ENCODE measurements at places on chromosomes 5 and 9. TPM values are rescaled to one million over a fixed set of nuclear protein-coding genes. Genes with fewer than 3 reads are reported as not detected.

ALG2 gene
- total RNA-seq: 30.1 TPM

LHX3 gene
- total RNA-seq: not detected

GRCh38 chr5:2836133-2836532 is 84.7 kb upstream of the IRX2 start:
- H3K27ac ChIP-seq: no peak overlapping the region
- no peaks in the 10 kb centered on the region for H3K4me1 ChIP-seq
- H3K27me3 ChIP-seq: no peaks in the 10 kb centered on the region

FAM169A gene
- 8.6 TPM for total RNA-seq

DNA sequence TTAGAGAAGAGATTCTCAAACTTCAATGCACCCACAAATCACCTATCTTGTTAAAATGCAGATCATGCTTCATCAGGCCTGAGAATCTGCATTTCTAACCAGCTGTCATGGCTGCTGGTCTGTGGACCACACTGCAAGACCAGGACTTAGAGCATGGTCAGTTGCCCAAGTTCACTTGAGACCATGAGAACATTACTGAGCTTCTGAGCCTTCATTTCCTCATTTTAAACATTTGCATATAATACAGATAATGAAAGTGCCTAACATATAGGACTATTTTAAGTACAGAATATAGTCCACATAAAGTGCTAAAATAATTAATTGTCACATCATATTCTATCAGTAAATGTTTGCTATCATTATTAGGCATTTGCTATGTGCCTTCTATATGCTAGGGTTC is 260.8 kb upstream of the TNC start:
- no peak for DNase-seq
- no peaks in the 10 kb centered on the region for H3K36me3 ChIP-seq
- H3K4me1 ChIP-seq: no peaks in the 10 kb centered on the region
- no peak overlapping the region for H3K4me3 ChIP-seq
- H3K27me3 ChIP-seq: no peaks in the 10 kb centered on the region

DNA sequence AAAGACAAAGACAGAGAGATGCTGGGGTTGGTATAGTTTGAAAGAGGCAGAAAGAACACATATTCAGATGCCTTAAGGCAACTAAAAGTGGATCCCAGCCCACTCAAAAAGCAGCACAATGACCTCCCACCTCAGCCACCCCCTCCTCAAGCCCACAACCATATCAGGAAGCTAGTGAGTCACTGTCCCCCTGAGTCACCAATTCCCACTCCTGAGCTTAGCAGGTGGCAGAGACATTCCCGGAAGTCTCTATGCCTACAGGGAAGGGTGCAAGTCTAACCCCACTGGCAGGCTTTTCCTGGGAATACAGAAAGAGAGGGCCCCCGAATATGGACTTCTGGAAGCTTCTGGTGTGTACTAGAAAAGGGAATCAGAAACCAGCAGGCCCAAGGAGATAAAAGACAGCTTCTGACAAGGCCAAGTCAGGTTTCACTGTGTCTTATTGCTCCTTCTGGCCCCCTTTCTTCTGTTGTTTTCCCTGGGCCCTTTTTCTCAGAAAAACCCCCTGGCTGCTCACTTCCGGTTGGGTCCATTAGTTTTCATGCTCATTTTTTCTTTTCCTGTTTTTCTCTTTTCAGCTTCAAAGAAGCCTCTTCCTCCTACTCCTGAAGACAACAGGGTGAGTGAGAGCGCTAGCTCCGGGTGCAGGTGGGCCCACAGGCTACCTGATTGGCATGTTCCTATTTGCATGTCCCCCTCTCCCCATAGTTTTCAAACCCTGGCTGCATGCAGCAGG is 36.8 kb downstream of the ITK start:
- H3K27ac ChIP-seq: no peak overlapping the region
- H3K27me3 ChIP-seq: no peaks in the 10 kb centered on the region
- H3K4me3 ChIP-seq: peak overlapping the region; percentile 11
- peak; percentile 22 for DNase-seq

DNA sequence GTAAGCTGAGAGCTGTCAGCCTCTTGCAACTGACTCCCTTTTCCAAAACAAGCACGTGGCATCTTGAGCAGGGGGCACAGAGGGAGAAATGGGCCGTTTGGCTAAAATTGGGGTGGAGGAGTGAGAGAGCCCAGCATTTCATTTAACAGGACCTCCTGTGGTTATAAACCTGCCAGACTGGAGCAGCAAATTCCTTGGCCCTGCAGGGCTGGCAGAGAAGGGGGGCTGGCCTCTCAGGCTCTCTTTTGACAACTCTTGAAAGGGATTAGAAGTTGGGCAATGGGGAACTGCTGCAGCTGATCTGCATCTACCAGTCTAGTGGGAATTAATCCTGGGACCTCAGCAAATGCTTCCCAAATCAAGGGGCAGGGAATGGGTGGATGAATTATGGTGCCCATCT is 7.2 kb upstream of the POU4F3 start:
- H3K27ac ChIP-seq: no peak overlapping the region
- no peaks in the 10 kb centered on the region for H3K36me3 ChIP-seq

DNA sequence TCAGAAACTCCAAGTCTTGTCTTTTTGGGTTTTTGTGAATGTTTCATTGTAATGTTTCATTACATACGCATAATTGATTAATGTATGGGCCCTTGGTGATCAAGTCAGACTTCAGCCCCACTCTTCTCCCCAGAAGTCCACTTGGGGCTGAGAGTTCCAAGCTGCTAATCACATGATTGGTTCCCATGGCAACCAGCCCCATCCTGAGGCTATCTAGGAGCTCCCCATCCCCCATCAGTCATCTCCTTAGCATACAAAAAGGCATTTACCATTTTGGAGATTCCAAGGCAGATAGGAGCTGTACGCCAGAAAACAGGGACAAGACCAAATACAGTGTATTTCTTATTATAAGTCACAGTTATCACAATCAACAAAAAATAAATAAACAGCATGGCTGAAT is 22.9 kb upstream of the SYK start:
- no peaks in the 10 kb centered on the region for H3K27me3 ChIP-seq
- no peak overlapping the region for H3K4me3 ChIP-seq
- no peak for DNase-seq
- H3K4me1 ChIP-seq: no peaks in the 10 kb centered on the region
- H3K36me3 ChIP-seq: no peaks in the 10 kb centered on the region

GRCh38 chr5:759111-759751 is 25.3 kb downstream of the ZDHHC11B start:
- peak; percentile 55 for DNase-seq
- no peaks in the 10 kb centered on the region for H3K27me3 ChIP-seq
- H3K4me1 ChIP-seq: peaks cover 11% of the 10 kb centered on the region
- H3K4me3 ChIP-seq: no peak overlapping the region
- no peaks in the 10 kb centered on the region for H3K36me3 ChIP-seq
- H3K27ac ChIP-seq: peak overlapping the region; percentile 43

GRCh38 chr9:111659691-111660090 is 1.7 kb upstream of the GNG10 start:
- H3K27ac ChIP-seq: no peak overlapping the region
- H3K4me3 ChIP-seq: no peak overlapping the region
- no peaks in the 10 kb centered on the region for H3K27me3 ChIP-seq
- peaks cover 24% of the 10 kb centered on the region for H3K4me1 ChIP-seq
- DNase-seq: no peak

- DNase-seq: peak; percentile 2
- no peaks in the 10 kb centered on the region for H3K4me1 ChIP-seq
- no peak overlapping the region for H3K27ac ChIP-seq
- no peaks in the 10 kb centered on the region for H3K27me3 ChIP-seq
- no peak overlapping the region for H3K4me3 ChIP-seq
These were observed 84.7 kb upstream of the SLCO6A1 start for GRCh38 chr5:102583276-102584124.

DNA sequence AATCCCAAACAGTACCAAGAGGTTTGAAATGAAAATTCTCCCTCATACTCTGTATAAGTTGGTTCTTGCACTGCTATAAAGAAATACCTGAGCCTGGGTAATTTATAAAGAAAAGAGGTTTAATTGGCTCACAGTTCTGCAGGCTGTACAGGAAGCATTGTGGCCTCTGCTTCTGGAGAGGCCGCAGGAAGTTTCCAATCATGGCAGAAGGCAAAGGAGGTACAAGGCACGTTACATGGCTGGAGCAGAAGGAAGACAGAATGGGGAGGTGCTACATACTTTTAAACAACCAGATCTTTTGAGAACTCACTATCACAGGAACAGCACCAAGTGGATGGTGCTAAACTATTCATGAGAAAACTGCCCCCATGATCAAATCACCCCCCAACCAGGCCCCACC is 25.6 kb upstream of the ERBIN start:
- no peak for DNase-seq
- no peaks in the 10 kb centered on the region for H3K4me1 ChIP-seq
- no peak overlapping the region for H3K4me3 ChIP-seq

OR13F1 gene
- not detected for total RNA-seq

- H3K27ac ChIP-seq: no peak overlapping the region
- no peak for DNase-seq
- no peaks in the 10 kb centered on the region for H3K36me3 ChIP-seq
- H3K4me1 ChIP-seq: no peaks in the 10 kb centered on the region
- no peak overlapping the region for H3K4me3 ChIP-seq
- no peaks in the 10 kb centered on the region for H3K27me3 ChIP-seq
These were observed 22.3 kb upstream of the OMD start for GRCh38 chr9:92446536-92446935.

DDX4 gene
- not detected for total RNA-seq

ARHGEF37 gene
- 0.53 TPM for total RNA-seq

ZNF189 gene
- total RNA-seq: 9.7 TPM

INSL4 gene
- not detected for total RNA-seq

- H3K27ac ChIP-seq: no peak overlapping the region
- DNase-seq: no peak
- H3K4me1 ChIP-seq: no peaks in the 10 kb centered on the region
- H3K27me3 ChIP-seq: no peaks in the 10 kb centered on the region
These were observed 395.4 kb downstream of the CSNK1G3 start for GRCh38 chr5:123907349-123907748.

- H3K4me3 ChIP-seq: no peak overlapping the region
- DNase-seq: no peak
- no peaks in the 10 kb centered on the region for H3K36me3 ChIP-seq
These were observed 271.4 kb downstream of the CSNK1G3 start for GRCh38 chr5:123783421-123783820.

GRCh38 chr9:94010980-94011533 is 55.9 kb upstream of the BARX1 start:
- peak; percentile 37 for DNase-seq
- no peak overlapping the region for H3K27ac ChIP-seq
- no peaks in the 10 kb centered on the region for H3K27me3 ChIP-seq
- no peaks in the 10 kb centered on the region for H3K36me3 ChIP-seq
- no peak overlapping the region for H3K4me3 ChIP-seq
- peaks cover 12% of the 10 kb centered on the region for H3K4me1 ChIP-seq

DNA sequence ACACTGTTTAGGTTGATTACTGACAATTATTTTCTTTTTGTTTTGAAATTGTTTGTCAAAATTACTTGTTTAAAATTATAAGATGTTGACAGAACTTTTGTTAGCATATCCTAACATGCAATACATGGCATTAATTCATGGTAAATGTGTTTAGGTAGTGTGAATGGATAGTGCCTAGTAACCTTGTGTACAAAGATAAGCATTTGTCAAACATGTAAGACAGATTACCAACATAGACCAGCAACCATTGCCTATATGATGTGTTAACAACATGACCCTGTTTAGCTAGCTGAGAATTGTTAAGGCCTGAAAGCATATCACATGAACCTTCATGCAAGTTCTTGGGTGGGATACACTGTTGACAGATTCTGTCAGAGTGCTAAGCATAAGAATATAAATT is 13.4 kb downstream of the MAN2A1 start:
- peaks cover 76% of the 10 kb centered on the region for H3K4me1 ChIP-seq
- no peaks in the 10 kb centered on the region for H3K27me3 ChIP-seq
- peaks cover 6% of the 10 kb centered on the region for H3K36me3 ChIP-seq
- DNase-seq: no peak
- no peak overlapping the region for H3K4me3 ChIP-seq

SAXO1 gene
- total RNA-seq: not detected

DNA sequence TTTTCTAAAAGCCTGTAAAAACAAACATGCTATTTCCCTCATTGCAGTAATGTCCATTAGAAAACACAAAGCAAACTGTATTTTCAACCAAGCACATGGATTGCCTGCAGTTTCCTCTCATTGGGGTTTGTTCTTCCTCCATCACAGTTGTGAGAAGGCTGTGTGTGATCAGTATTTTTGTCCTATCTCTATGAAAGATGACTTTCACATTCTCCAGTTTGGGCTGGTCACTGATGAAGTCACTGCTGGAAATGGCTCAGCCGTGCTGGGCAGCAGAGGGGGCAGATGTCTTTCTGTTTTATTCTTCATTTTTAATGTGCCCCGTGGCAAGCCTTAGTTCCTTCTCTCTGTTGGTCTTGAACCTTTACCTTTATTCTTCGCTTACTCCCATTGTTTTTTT is 288.9 kb upstream of the MPDZ start:
- H3K27ac ChIP-seq: no peak overlapping the region
- no peak for DNase-seq
- H3K4me3 ChIP-seq: no peak overlapping the region
- no peaks in the 10 kb centered on the region for H3K36me3 ChIP-seq

DNA sequence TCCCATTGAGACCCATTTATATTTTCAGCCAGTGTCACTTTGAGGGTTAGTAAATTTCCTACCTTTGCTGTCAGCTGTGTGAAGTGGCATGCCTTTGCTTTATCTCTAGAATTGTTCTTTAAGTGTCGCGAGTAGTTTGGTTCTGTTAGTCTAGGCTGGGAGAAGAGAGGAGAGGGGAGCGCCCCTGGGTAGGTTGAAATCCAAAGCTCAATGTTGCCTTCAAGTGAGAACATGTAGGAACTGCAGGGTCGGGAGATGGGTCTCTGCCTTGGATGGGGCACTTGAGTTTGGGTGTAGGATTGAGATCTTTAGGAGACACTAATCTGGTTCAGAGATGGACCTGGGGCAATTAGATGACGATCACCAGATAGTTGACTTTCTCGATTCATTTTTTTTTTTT is 46.3 kb downstream of the STC2 start:
- no peak for DNase-seq
- H3K4me3 ChIP-seq: no peak overlapping the region
- H3K36me3 ChIP-seq: no peaks in the 10 kb centered on the region
- H3K27ac ChIP-seq: no peak overlapping the region
- H3K4me1 ChIP-seq: peaks cover 3% of the 10 kb centered on the region

DNA sequence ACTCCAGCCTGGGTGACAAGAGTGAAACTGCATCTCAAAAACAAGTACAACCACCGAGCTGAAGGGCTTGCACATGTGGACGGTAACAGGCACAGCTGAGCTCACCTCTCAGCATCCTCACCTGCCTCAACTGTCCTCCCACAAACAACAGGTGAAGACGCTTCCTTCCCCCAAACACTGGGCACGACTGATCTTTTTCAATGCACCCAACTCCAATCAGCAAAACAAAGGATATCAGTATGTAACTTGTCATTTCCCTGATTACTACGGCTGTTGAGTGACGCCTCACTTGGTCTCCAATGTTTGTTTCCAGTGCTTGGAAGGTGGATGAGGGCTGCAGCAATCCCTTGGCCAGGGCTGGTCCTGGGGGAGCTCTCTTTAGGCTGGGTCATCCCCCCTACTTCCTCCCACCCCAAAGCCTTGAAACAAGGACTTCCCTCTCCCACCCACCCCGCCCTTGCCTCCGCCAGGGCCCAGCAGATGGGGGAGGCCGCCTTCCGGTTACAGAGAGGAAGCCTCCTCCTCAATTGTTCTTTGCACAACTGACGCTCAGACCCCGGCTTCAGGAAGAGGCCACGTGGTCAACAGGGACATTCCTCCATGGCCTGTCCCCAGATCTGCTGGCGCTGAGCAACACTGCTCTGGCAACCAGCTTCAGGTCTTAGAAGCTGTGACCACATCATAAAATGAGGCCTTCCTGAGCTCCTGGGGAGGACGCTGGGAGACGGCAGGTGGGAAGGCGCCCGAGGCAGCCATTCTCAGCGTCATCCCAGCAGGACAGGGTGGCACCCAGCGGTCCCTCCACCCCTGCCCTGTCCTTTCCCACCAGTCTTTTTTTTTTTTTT is 5.9 kb downstream of the FAM78A start:
- H3K36me3 ChIP-seq: peaks cover 2% of the 10 kb centered on the region
- peak; percentile 66 for DNase-seq
- peaks cover 56% of the 10 kb centered on the region for H3K4me1 ChIP-seq
